ENCODE measurements at places on chromosomes 16 and 17.

- DNase-seq, result no peak
These were observed 14.2 kb upstream of the DHRS13 start for GRCh38 chr17:28917029-28917428.

DNA sequence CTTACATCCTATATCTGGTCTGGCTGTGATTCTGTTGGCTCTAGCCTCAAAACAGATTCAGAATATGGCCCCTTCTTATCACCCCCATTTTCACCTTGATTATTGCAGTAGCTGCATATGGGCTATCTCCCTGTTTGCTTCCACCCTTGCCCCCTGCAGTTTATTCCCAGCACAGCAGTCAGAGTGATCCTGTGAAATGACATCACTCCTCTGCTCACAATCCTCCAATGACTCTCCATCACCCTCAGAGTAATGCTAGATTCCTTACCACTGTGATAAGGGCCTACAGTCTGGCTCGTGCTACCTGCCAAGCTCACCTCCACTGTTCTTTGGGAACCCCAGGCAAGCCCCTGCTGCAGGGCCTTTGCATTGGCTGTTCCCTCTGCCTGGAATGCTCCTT lies 92.5 kb downstream of the ASIC2 start:
- DNase-seq, result no peak

DNA sequence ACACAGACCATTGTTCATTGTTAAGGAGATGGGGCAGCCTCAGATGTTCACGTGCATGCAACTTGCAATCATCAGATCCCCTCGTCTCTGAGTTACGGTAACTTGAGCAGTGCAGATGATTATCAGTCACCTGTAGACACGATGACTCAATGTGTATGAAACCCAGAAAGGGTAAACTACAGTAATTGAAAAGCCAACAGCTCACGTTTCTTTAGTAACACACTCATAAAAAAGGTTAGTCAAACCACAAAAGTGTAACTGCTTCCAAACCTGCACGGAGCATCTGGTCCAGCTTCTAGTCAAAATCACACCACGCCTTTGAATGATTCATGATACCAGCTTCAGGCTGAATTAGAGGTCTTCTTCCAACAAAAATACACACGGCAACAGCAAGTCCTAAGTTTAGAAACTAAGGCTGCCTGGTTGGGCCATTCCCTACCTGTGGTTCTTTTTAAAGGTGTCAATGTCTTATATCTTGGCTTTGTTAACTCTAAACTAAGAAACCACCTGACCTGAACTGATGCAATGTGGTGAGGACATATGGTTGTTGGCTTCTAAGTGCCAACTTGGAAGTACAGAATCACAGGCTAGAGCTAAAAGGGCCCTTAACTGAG lies 32.3 kb downstream of the GRB7 start:
- DNase-seq, result no peak

DNA sequence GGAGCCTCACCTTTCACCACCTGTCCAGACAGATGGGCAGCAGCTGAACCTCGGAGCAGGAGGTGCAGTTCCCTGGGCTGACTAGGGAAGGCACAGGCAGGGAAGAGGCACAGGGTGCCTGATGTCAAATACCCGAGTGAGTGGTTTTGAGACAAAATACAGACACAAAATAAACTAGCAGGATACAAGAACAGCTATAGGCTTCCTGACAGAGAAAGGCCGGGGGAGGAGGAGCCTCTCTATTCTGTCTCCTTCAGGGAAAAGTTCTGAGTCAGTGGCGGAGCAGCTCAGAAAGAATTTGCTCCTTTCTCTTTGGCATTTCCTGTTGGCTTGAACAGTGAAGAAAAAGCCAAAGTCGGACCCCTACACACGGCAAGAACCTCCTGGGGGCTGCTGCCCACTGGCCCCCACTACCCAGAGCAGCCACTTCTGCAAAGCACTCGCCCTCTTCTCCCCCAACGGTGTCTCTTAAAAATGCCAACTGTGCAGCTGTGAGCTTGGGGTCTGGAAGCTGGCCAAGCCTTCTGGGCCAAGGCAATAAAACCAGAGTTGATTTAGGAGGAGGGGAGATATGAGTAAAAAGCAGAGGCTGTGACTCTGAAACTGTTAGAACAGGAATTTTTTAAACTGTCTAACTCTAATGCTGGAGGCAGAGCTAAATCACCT lies 14.4 kb upstream of the FAAP100 start:
- DNase-seq, result peak; percentile 94

- DNase-seq, result no peak
These were observed 723.1 kb downstream of the CDH11 start for GRCh38 chr16:64398793-64399192.
